ENCODE measurements at places on chromosomes 6 and 20. TPM values are rescaled to one million over a fixed set of nuclear protein-coding genes. Genes with fewer than 3 reads are reported as not detected.
A peak's percentile ranks its signal among the peaks of the same experiment; 100 is the strongest.

DNA sequence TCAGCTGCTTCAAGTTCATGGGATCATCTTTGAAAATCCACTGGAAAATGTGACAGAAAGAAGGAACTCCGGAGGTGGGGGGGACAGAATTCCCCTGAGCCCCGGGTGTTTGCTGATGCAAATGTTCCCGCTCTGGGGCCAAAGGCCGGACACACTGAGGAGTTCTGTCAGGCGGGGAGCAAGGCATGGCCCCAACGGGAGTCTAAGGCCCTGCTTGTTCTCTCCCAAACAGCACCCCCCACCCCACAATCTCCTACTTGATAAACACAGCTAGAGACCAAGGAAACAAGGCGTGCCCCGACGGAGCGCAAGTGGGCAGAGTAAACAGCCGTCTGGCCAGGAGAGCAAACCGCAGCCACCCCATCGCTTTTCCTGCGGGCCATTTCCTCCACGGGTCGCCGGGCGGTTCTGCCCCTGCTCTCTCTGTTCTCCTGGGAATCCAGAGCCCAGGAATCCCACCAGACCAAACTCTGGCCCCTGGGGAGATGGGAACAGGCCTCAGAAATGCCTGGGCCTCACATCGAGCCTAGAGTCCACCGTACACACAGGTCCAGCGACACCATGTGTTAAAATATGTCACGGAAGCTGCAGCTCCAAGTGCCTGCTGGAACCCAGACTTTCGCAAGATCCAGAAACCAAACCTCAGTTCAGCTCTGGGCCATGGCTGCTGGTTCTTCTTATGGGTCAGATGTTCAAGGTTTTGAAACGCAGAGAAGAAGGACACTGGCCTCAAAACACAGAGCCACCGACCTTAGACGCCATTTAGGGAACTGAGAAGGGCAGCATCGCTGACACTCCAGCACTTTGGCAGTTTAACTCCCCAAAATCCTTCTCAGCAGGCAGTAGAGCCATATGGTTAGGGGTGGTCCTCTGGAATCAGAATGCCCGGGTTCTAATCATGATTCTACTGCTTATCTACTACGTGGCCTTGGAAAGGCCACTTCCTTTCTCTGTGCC lies 104.2 kb downstream of the PREX1 start:
- H3K27me3 ChIP-seq, result no peaks in the 10 kb centered on the region
- peaks cover 10% of the 10 kb centered on the region for H3K4me1 ChIP-seq
- DNase-seq, result no peak
- H3K36me3 ChIP-seq, result peaks cover 63% of the 10 kb centered on the region
- H3K4me3 ChIP-seq, result no peak overlapping the region
- H3K27ac ChIP-seq, result peak overlapping the region; percentile 18

- no peak for DNase-seq
- H3K27ac ChIP-seq, result no peak overlapping the region
- H3K27me3 ChIP-seq, result peaks cover 63% of the 10 kb centered on the region
- no peaks in the 10 kb centered on the region for H3K36me3 ChIP-seq
- H3K4me1 ChIP-seq, result no peaks in the 10 kb centered on the region
These were observed 4.2 kb downstream of the B3GAT2 start for GRCh38 chr6:70952608-70953165.

LAMP5 gene
- 0.47 TPM for total RNA-seq

- H3K27ac ChIP-seq, result no peak overlapping the region
- no peak for DNase-seq
- no peaks in the 10 kb centered on the region for H3K36me3 ChIP-seq
These were observed 14.5 kb upstream of the DAAM2 start for GRCh38 chr6:39777661-39778060.

Measured in endodermal cell (in vitro differentiated cells).